ENCODE measurements at places on chromosomes 2 and 18.
A peak's percentile ranks its signal among the peaks of the same experiment; 100 is the strongest.

GRCh38 chr18:3889121-3889520, 439.1 kb downstream of the TGIF1 start:
- no peak for DNase-seq

- DNase-seq: peak; percentile 2
These were observed 796.6 kb downstream of the DSC3 start for GRCh38 chr18:30245766-30246455.

DNA sequence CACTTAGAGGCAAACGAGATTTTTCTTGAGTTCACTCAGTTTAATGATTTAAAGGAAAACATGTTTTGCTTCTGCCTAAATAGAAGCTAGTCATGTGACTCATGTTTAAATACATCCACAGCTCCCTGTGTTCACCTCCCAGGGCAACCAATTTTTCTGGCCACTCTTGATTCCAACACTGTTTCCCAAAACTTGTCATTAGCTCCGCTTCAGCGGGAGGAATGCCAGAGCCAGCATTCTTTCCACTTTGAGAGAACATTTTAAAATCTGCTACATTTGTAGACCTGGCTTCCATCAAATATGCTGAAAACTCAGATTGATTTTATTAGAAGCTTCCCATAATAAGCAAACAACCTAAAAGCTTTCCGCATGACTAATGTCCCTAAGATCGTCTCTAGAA, 2.8 kb upstream of the CYS1 start:
- DNase-seq: no peak

- DNase-seq: no peak
These were observed 489.1 kb upstream of the ACVR2A start for GRCh38 chr2:147355706-147356105.

DNA sequence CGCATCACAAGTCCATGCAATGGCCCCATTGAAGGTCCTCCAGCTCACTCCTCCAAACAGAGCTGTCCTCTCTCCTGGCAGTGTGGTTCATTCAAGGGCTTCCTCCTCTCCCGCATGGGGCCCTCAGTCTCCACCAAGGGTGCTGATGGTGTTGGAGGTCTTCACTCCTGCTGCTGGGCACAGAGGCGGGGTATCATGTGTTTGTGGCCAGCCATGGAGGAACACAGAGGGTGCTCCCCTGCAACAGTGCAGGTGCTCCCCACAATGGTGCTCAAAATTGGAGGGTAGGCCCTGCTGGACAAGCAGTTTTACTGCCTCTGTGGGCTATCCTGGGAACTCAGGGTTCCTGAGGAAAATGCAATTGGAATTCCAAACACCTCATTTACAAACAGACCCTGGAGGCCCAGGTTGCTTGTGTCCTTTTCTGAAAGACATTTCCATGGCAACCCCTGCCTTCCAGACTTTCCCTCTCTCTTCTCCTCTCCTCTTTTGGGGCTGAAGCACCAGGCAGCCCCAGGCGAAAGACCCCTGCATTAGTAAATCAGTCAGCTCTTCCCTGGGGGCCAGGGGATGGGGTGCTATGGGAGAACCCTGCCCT, 256.0 kb downstream of the HAUS1 start:
- no peak for DNase-seq

GRCh38 chr2:176997074-176997791, 215.4 kb upstream of the HNRNPA3 start:
- peak; percentile 85 for DNase-seq

DNA sequence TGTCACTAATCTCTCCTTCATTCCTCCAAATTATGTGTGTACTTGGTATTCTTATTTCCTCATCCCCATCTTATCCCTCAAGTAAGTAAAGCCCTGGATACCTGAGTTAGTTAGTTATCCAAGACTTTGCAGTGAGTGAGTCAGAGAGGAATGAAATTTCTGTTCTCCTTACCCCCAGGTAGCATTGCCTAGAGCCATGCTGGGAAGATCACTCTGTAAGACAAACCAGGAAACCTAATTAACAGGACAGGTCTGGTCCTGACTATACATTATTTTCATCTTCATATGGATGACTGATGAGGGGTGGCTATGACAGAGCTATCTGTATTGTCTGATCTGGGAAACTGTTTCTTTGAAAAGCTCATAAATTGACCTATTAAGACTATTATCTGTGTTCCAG, 55.0 kb upstream of the ITGA6 start:
- no peak for DNase-seq

- no peak for DNase-seq
These were observed 4.6 kb downstream of the TIGD1 start for GRCh38 chr2:232545511-232546375.

DNA sequence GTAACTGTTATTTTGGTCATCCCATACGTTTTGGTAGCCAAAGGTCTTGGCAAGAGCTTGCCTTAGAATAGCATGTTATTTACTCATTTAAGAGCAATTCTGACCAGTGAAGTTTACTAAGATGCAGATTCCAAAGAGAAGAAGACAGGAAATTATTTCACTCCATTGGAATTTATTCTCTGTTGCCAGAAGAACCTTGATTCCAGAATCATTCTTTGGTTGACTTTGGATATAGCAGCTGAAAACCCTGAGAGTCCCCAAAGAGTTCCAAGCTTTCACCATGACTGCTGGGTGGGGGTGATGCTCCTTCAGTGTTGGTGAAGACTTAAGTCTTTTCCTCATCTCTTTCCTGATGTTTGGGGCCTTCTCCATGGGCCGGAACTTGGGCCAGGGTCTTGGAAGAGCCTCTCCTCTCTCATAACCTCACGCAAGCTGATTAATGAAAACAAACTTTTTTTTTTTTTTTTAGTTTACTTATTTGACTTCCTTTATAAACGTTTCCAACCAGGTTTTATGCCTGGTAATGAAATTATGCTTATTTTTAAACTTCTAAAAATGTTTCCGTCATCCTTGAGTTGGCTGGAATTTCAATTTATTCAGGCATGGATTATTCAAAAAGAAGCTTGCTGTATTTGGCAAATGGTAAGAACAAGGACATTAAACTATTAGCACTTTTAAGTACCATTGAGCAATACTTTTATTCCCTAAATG, 192.0 kb downstream of the MTX2 start:
- DNase-seq: peak; percentile 56

GRCh38 chr18:63339920-63340484, 20.4 kb upstream of the BCL2 start:
- peak; percentile 34 for DNase-seq

- no peak for DNase-seq
These were observed 42.6 kb downstream of the FAP start for GRCh38 chr2:162200636-162201035.

DNA sequence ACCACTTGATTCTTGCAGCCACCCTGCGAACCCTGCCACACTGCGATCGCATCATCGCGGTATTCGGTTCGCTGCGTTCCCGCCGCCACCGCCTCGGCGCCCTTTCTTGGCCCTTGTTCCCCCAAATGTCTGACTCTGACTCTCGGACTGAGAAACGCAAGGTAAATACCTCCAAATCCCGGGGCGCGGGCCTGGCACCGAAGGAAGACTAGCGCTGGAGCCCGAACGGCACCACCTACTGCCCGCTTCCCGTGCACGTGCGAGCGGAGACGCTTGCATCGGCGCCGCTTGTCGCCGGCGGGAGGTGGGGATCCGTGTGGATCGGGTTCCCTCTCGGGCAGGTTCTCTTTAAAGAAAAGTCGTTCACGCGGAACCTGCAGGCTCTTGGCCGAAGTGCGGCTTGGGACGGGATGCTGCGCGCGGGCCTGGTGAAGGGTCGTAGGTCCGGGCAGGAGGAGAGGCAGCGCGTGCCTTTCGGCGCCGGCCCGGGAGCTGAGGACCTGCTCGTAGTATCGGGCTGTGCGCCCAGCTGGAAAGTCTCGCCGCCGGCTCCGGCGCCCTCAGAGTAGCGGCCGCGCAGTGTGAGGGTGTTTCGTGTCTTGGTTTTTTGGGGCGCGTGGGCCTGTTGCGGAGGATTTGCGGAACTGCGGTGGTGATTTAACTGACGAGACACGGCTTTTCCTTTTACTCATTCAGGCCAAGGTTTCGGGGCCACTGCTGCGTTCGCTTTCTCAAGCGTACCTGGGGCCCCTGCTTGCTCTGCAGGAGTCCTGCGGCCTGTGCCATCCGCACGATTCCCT, 514 bp downstream of the BCL2L11 start:
- DNase-seq: peak; percentile 54

DNA sequence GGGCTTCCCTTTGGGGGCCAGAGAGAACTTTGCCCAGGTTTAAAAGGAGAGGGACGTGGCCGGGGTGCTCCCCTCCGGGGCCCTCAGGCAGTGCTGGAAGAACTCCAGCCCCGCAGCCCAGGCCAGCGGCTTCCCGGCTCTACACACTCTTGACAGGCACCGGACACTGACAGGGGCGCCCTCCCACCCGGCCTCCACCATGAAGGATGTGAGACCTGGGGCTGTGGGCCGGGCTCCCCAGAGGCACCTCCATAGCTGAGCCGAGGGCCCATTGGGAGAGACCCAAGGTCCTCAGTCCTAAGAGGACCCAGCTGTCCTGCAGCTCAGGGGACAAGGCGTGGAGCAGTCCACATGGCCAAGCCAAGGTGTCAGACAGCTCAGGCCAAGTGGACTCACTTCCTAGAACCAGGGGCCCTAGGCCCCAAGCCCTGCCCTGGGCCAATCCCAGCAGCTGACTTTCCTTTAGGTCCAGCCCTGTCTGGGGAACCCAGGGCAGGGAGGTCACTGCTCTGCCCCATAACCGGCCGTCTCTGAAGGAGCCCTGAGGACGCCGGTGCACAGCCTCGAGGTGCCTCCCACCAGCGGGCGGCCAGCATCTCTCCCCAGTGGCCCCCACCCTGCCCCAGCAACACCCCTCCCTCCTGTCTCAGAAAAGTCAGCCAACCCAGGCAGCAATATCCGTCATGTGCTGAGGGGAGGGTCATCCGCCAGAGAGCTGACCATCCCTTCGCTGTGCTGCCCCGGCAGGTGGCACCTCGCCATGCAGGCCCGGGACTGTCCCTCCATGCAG, 51.8 kb downstream of the BIN1 start:
- DNase-seq: no peak

- peak; percentile 96 for DNase-seq
These were observed 51.5 kb downstream of the HAUS1 start for GRCh38 chr18:46155641-46156051.

DNA sequence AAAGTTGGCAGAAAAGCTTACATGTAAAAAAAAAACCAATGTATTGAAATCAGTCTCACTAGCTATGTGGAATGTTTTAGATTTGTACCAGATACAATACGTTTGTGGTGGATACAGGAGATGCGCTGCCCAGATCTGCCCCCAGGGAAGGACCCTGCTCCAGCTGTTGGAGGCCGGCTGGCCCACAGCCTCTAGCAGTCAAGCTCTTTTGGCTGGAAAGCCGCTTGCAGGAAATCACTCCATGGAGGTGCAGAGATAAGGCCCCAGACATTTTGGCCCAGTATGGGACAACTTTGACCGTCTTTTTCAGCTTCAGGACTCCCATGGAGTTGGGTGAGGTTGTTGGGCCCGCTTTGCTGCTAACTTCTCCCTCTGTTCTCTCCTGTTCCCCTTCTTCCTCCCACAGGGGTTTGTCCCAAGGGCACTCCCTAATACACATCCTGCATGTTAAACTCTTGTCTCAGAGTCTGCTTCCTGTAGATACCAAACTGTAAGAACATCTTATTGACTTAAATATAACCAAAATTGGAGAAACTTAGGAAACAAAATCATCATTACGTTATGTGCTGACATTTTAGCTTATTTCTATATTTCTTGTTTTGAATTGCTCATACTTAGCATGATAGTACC, 1.7 kb upstream of the QPCT start:
- DNase-seq: no peak

DNA sequence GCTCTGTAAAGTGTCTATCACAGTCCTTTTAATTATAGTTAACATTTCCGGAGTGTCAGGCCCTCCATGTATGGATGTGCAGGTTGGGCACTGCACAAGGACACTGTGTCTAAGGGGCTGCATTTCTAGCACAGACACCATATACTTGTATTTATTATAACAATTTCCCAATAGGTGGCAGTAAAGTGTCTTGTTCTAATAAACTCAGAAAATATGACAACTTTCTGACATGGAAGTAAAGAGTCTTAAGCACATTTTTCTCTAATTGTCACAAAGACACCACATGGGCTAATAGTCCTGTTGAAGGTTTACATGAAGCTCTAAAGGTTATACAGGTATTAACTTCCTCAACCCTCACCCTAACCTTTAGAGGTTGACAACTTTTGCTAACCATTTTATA, 156.6 kb downstream of the DYSF start:
- peak; percentile 53 for DNase-seq

GRCh38 chr2:143819190-143819735, 690.0 kb downstream of the ARHGAP15 start:
- no peak for DNase-seq

- DNase-seq: no peak
These were observed 10.9 kb downstream of the MEP1B start for GRCh38 chr18:32200766-32201165.

DNA sequence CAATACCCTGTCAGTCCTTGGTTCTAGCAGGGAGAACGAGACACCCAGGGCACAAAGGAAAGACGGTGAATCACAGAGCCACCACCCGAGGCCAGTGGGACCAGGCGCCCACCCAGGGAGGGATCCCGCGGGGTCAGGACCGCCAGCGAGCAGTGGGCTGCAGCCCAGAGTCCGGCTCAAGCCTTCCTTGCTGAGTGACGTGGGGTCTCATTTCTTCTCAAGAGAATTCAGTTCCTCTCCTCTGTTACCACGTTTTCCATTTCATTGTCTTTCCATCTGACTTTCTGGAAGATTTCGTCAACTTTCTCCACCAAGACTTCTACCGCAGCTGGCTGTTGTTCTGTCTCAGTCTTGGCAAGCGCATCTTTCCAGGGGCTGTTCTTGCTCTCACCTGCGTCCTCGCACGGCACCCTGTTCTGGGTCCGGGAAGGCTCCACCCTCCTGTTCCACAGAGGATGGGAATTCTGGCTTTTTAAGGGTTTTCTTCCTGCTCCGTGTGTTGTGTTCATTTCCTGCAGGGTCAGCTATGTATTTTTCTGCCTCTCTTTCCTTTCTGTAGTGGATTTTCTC, 248.6 kb downstream of the NDUFA10 start:
- no peak for DNase-seq

DNA sequence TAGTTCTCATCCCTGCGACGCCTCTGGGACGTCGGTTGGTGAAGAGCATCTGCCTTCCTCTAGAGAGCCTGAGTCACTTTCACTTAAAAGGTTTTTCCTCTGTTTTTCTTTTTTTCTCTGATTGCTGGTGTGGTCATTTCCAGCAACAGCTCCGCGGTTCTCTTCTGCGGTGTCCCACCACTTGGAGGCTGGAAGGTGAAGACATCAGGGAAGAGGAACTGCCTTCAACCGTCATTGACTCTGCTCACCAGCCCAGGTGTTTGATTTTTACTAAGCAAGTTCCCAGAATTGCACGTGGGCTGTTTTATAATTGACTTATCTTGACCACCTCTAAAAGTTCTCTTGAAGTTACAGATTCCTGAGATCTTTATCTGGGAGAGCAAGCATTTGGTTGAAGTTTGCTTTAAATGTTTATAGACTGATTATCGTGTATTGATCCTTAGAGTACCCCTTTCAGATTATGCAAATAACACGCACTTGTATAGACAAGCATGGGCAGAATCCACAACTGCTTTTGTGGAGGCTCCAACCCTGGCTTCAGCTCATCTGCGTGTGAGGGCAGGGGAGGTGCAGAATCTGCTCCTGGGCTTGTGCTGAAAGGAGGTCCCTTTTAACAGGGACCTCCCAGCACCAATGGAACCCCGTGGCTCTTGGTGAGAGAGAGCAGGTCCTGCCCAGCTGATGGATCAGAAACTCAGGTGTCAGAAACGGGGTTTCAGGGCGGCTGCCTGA, 3.5 kb downstream of the CTDP1 start:
- DNase-seq: no peak

GRCh38 chr18:23837591-23837990, 148.3 kb downstream of the LAMA3 start:
- peak; percentile 79 for DNase-seq

Measured in M059J (cell line).